ENCODE measurements at places on chromosomes 5 and 9. TPM values are rescaled to one million over a fixed set of nuclear protein-coding genes. Genes with fewer than 3 reads are reported as not detected.

The LECT2 gene
- total RNA-seq, result not detected

The PLAC8L1 gene
- not detected for total RNA-seq

DNA sequence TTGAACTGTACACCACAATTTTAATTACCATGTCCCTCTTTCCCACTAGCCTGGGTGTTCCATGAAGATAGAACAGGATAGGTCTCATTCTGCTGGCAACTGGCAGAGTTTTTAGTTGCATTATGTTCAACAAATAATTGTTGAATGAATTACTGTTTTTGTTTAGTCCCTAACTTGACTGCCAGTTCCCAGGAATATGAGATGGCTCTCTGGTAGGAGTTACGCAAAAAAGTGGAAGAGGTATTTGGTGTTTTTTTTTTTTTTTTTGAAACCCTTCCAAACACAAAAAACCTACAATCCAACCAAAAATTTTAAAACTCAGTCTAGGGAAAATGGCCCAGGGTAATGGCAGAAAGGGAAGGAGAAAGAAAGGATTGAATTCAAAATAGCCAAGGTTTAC is 153.6 kb downstream of the GNAQ start:
- no peak for DNase-seq
- no peak overlapping the region for H3K27ac ChIP-seq
- no peak overlapping the region for H3K4me3 ChIP-seq
- peaks cover 30% of the 10 kb centered on the region for H3K4me1 ChIP-seq

DNA sequence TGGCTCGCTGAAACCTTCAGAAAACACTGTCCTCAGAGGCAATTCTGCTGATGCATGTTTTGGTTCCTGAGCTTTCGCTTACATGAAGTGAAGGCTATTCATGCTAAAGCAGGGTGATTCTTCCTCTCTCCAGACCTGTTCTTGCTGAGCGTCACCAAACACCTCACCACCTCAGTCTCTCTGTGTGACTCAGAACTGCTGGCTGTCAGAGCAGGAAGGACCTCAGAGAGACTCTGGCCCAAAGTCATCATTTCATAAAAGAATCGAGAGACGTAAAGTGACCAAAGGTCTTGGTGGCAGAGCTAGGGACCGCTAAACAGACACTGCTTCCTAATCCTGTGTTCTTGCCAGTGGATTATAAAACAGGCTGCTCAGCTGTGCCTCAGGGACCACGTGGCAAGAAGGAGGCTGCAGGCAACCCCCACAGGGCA is 73.8 kb downstream of the LHFPL2 start:
- no peak overlapping the region for H3K4me3 ChIP-seq
- peaks cover 13% of the 10 kb centered on the region for H3K4me1 ChIP-seq
- H3K36me3 ChIP-seq, result no peaks in the 10 kb centered on the region
- H3K27me3 ChIP-seq, result no peaks in the 10 kb centered on the region
- H3K27ac ChIP-seq, result no peak overlapping the region

DNA sequence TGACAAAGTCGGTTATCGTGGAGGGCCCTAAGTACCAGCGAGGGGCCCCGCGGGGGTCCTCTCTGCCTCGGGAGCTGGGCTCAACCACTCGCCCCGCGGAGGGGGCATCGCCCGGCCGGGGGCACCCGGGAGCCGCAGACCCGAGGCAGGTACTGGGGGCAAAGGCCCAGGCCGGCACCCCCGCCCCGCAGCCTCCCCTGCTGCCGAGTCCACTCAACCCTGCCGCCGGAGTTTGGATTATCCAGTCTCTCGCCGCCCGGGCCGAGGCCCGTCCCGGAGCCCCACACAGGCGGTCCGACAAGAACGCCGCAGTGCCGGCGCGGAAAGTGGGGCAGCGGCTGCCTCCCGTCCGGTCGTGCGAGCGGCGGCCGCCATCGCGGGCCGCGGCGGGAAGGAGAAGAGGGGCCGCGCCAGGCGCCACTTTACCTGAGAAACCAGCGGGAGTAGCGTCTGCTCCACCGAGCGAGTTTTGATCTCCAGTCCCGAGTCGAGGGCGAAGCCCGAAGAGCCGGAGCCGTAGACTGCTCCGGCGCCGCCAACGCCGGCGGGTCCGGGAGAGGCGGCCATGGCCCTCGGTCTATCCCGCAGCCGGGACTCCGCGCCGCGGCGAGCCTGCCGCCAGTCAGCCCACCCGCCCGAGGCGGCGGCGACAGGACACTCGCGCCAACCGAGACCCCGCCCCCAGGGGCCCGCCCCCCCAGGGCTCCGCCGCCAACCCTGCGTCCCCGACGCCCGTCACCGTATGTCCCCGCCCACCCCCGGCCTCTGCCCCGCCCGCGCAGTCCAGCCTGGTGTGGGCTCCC is at the start of gene CTNNAL1:
Gene CTNNAL1 (minus strand): TSS at position 624 of the 803 bp plus-strand sequence. CDS start 57 bp downstream, at position 567.
- H3K4me3 ChIP-seq, result peak within 1 kb of the TSS; percentile 87
- H3K4me1 ChIP-seq, result peaks cover 55% of the 10 kb centered on the region
- no peaks in the 10 kb centered on the region for H3K27me3 ChIP-seq
- peak within 1 kb of the TSS; percentile 87 for H3K27ac ChIP-seq
- DNase-seq, result peak; percentile 95

DNA sequence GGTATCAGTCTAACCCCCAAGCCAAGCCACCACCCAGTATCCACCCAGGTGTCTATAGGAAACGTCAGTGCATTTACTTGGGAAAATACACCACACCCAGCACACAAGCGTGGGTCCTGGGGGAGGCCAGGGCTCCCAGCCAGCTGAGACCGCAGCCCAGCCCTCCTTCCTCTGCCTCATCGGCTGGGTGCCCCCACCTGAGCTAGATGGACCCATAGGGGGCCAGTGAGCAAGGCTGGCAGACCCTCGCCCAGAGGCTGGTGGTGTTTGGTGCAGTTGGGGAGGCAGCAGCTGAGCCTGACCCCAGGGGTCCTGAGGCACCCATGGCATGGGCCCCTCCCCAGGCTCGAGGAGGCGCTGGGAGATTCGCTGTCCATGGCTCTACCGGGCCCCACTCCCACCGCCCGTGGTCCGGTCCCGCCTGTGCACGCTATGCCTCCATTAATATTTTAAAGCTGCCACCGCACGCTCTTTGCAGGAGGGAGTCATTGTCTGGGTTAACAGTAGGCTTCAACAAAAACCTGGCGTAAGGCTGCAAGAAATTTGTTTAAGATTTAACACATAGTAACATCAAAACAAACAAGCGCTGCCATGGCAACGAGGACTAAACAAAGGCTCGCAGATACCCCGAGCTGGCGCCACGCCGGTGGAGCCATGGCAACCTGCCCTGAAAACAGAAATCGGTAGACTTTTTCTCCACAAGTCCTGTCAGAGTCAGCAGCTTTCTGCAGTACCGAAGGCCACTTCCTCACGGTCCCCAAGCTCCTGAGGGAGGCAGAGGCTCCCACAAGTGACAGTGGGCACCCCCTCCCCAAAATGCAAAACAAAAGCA is 20.6 kb downstream of the TPPP start:
- peak overlapping the region; percentile 68 for H3K27ac ChIP-seq
- DNase-seq, result peak; percentile 87
- peaks cover 35% of the 10 kb centered on the region for H3K4me1 ChIP-seq
- peaks cover under 1% of the 10 kb centered on the region for H3K36me3 ChIP-seq
- H3K27me3 ChIP-seq, result no peaks in the 10 kb centered on the region
